ENCODE measurements at places on chromosomes 13 and 19.

GRCh38 chr19:10190026-10190425 is 4.7 kb downstream of the DNMT1 start:
- DNase-seq, result no peak

GRCh38 chr13:93262729-93263345 is 36.2 kb downstream of the GPC6 start:
- DNase-seq, result no peak

GRCh38 chr13:59211606-59212005 is 952.1 kb downstream of the DIAPH3 start:
- no peak for DNase-seq

GRCh38 chr19:18480006-18480691 is 41.7 kb downstream of the ELL start:
- no peak for DNase-seq

GRCh38 chr19:40585241-40585981 is 8.7 kb downstream of the SHKBP1 start:
- no peak for DNase-seq
